Effector CD4-positive, alpha-beta T cell (primary cell): ENCODE measurements at places on chromosomes 11 and 22.

- no peak for DNase-seq
Measured at GRCh38 chr11:61769169-61769920, 16.9 kb downstream of the MYRF start.

DNA sequence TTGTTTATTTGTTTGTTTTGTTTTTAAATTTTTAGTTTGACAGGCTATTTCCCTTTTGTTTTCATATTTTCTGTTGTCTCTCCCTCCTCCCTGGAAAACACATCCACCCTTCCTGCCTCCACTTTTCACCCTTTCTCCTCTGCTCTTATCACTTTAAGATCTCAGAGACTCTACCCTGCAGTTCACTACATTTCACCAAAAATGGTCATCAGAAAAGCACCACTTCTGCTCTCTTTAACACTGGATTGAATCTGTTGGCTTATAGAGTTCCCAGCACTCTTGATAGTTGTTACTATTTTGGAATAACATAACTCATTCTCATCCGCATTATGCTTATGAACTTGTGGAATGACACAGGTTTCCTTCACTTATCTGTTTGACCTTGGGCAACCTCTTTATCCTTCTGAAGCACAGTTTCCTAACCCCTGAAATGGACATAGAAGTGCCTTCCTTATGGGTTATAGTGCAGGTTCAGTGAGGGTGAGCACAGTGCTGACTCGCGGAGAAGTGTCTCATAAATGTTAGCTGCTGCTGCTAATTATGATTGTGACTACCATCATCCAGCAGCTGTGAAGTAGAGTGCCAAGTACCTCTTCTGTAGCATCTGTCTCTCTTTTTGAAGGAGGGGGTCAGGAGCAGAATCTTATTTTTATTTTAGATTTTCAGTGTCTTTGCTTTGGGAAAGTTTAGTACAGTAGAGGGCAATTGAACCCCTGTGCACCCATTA lies 15.0 kb downstream of the TEAD1 start:
- no peak for DNase-seq

DNA sequence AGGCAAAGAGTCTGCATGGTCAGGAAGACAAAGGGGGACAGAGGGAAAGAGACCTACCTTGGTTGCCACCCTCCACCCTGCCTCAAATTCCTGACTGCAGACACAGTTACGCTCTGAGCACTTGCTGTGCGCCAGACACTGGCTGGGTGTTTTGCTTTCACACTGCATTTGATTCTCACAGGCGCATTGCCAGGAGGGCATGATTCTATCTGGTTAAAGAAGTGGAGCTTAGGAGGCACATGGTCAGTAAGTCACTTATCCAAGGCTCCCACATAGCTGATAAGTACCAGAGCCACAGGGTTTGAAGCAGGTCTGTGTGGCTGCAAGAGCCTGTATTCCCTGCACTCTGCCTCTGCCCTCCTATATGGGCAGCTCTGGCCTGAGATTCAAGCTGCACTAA lies 103.9 kb downstream of the TIMP3 start:
- DNase-seq, result no peak

- no peak for DNase-seq
Measured at GRCh38 chr11:111082664-111083063, 162.9 kb upstream of the POU2AF2 start.

DNA sequence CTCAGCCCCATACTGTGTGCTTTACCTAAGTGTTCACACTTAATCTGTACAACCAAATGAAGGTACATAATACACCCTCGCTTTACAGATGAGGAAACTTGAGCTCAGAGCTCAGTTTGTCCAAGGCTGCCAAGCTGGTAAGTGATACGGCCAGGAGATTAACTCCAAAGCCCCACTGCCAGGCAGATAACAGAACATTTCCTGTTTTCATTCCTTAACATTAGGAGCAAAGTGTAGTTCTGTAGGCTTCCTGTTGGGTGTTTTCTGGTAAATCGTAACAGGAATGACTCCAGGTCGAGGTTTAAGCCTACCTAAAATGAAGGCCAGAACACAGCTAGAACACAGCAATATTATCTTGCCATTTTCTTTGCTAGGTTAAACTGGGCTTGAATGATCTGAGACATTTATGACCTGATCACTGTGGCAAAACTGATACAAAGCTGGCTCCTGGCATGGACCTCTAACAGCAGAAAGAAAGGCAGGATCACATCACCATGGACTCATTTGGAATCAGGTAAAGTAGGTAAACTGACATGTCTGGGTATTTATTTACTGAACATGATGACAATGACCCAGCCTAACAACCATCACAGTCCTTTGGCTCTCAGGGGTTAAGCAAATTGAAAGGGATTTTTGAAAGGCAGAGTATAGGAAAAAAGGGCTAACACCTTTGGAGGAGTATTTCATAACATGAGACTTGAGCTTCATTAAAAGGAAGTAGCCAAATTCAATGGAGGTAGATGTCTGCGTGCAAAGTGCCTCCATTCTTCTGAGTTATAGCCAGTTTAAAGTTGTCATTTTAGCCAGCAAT lies 3.9 kb upstream of the NUP50 start:
- DNase-seq, result no peak

DNA sequence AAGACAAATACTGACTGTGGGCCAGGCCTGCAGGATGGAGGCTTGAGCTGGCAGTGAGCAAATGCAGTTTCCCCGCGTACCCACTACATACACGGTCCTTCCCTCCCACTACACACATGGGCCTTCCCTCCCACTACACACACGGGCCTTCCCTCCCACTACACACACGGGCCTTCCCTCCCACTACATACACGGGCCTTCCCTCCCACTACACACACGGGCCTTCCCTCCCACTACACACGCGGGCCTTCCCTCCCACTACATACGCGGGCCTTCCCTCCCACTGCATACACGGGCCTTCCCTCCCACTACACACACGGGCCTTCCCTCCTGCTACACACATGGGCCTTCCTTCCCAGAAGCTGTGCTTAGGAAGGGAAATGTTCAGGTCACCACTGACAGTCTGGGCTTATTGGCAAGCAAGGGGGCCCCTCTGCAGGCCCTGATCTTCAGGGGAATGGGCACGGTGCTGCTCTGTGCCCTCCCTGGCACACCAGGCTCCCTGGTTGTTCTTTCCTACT lies 10.8 kb downstream of the DNAL4 start:
- DNase-seq, result no peak

DNA sequence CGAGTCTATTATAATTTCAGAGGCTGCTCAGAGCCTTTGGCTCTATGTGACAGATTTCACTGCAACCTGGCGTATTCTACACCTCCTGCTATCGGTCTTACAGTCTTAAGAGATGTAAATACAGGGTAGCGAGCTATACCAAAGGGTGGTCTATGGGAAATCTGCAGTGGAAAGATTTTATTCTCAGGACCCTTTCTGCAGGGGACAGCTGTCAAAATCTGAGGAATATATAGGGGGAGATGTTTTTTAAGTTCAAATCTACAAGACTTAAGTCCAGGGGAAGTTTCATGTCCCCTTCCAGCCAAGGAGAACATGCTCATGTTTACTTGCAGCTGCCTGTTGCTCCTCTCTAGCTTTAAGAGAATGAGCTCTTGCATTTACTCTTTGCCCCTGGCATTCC lies 62.7 kb downstream of the MICAL2 start:
- DNase-seq, result no peak

DNA sequence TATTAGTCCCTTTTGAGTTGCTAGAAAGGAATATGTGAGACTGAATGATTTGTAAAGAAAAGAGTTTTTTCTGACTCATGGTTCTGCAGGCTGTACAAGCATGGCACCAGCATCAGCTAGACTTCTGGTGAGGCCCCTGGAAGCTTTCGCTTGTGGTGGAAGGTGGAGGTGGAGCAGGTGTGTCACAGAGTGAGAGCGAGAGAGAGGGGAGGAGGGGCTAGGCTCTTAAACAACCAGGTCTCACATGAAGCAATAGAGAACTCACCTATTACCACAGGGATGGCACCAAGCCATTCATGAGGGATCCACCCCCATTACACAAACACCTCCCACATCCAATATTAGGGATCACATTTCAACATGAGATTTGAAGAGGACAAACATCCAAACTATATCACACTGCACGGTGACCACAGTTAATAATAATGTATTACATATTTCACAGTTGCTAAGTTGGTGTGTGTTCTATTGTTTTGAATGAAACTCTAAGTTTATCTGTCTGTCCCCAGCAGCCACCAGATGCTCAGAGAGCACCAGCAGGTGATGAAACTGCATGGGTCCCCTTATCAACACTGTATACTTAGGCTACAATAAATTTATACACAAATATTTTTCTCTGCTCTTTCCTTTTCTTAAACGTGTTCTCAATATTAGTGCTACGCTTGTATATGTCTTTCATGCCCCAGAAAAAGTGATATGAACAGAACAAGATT lies 14.1 kb downstream of the ZFP91 start:
- DNase-seq, result no peak

DNA sequence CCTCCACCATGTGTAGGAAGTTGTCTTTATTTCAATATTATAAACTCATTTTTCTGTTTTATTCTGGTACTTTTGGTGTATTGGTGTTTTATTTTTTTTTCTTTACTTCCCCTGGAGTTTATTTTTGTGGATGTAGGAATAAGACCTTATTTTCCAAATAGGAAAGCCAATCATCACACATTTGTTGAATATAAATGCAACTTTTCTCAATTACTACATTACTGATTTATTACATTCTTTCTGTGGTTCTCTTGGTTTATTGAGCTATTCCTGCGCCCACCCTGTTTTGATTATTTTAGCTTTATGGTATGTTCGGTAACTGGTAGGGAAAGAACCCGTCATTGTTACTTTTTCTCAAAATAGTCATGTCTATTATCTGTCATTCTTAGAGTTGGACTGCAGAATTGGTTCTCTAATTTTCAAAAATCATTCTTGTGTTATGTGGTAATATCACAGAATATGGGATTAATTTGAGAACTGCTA lies 3.6 kb downstream of the IGLL5 start:
- DNase-seq, result no peak

GRCh38 chr11:57566905-57567514 lies 462 bp downstream of the UBE2L6 start:
- DNase-seq, result no peak

- DNase-seq, result no peak
Measured at GRCh38 chr11:22666688-22667439, 453 bp downstream of the GAS2 start.

GRCh38 chr11:76318744-76319384 lies 62.1 kb downstream of the THAP12 start:
- peak; percentile 86 for DNase-seq

DNA sequence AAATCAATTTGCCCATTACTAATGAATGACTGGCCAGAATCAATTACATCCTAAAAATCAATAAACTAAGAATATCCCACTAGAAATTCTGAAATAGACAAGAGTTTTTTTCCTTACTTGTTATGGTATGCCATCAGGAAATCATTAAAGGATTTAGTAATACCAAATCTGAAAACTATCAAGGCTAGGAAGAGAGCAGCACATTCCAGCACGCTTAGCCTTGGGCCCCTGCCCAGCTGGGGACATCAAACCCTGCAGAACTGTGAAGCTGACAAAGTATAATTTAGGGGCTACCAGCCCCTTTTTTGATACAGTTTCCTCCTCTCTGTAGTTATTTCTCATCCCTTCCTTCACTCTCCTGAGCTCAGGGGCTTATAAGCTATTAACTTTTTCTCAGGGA lies 247.8 kb upstream of the ZC3H12C start:
- DNase-seq, result no peak

DNA sequence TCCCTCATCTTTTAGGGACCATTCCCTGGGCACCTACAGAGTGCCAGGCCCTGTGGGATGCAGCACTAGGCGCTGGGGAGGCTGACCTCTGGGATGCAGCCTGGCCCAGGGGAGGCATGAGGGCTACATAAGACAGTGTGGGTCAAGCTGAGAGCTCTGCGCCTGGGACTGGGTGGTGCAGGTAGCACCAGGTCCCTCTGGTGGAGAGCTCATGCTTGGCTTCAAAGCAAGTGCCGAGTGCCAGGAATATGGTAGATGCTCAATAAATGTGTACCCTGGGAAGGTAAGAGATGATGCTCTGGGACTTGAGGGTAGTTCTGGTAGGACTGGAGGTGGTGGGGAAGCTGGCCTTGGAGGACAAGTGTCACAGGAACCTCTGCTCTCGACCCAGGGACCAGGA lies 2.0 kb upstream of the MPPED1 start:
- no peak for DNase-seq

- DNase-seq, result no peak
Measured at GRCh38 chr11:92383430-92383829, 158.8 kb downstream of the FAT3 start.

DNA sequence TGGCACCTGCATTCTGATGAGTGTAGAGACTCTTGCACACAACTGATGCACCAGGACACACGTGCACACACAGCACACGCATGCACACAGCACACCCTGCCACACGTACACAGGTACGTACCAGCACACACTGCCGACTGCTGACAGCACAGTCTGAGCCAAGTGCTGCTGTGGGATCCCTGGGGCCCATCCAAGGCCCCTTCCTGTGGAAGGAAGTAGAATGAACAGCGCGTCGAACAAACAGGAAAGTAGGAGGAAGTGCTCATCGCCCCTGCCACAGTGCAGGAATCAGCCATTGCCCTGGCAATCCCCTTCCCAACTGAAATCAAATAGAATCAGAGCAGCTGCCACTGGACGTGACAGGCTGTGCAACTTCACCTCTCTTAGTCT lies 57.9 kb downstream of the CD82 start:
- no peak for DNase-seq

DNA sequence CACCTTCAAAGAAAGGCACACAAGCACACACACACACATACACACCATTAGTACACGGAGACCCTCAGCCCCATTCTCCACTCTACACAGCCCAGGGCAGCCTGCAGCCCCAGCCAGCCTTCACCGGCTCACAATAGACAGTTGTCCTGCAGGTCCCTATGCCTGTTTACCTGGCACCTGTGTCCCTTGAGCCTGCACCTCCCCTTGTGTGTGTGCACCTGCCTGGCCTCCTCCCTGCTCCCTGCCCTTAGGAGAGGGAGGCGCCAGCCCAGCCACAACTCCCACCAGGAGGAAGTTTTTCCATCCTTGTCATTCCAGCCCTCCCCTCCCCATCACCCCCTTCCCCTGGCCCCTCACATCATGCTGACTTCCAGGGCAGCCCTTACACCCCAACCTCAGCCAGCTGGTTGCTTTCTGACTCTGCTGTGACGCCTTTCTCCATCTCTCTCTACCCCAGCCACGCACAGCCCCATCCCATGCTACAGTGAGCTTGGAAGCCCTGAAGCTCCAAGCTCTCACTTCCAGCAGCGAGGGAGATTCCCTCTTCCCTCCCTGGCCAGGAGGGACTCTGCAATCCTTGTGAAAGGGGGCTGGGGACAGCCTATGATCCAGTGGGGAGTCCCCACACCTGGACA lies 4.4 kb downstream of the AHNAK start:
- DNase-seq, result no peak

- DNase-seq, result no peak
Measured at GRCh38 chr22:17751596-17751995, 22.7 kb downstream of the BID start.

- no peak for DNase-seq
Measured at GRCh38 chr11:96085319-96085930, 161.5 kb upstream of the MTMR2 start.

DNA sequence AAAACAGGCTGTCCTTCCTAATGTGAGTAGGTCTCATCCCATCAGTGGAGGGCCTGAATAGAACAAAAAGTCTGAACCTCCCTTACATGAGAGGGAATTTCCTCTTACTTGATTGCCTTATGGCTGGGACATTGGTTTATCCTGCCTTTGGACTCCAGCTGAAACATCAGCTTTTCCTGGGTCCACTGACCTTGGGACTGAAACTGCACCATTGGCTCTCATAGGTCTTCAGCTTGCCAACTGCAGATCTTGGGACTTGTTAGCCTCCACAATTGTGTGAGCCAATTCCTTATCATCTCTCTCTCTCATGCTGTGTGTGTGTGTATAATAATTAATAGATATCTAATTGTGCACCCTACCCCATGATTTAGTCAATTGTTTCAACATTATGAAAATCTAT lies 375.3 kb upstream of the DDI1 start:
- no peak for DNase-seq

GRCh38 chr11:108863528-108863927 lies 198.7 kb downstream of the DDX10 start:
- no peak for DNase-seq
